CD4-positive, alpha-beta T cell treated with Interferon alpha-2 for 1 hour (primary cell): ENCODE measurements at places on chromosomes 7 and 10.

DNA sequence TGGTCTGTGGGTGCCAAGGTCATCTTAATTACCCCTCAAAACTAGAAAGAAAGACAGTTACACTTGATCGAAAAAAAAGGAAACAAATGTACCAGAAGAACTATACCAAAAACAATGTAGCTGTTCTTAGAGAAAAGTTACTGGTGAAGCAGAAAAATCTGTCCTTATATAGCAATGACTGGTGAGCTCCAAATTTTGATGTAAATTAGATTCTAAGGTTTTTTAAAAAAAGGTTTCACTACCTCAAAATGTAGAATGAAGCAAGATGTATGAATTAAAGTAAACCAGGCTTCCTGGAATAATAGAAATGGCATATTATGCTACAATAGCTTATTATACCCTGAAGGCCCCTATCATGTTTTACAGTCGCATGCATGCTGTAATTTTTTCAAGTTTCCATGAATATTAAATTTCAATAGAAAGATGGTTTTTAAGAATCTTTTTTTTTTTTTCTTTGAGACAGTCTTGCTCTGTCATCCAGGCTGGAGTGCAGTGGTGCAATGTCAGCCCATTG lies 28.4 kb upstream of the FKBP9 start:
- DNase-seq = no peak

DNA sequence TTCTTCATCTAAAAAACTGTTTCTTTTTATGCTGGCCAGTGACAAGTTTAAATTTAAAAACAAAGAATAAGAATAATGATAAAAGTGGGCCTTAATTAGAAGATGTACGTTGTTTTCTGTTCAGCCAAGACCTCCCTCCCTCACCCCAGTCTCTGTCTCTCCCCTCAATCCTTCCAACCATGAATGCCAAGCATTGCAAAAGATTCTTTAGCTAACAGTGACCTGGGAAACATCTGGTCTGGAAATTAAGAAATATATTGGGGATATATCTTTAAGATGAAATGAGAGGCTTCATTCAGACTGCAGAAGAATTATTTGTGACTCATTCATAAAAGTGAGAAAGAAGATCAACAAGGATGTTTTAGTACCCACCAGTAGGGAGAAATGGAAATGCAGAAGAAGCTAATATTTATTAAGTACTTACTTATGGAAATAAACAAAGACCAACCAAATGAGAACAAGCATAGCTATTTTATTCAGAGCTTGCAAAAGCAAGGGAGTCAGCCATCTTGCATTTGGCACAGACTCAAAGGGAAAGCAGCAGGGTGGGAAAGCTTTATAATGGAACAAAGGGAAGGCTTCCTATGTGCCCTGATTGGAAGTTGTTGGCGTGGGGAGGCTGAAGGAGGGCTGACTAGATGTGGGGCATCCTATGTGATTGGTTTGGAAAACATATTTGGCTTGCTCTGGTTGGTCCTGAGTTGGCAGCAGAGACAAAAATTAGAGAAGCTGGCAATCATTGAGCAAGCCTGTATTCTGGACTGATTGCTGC lies 595.4 kb upstream of the GHITM start:
- DNase-seq = no peak

DNA sequence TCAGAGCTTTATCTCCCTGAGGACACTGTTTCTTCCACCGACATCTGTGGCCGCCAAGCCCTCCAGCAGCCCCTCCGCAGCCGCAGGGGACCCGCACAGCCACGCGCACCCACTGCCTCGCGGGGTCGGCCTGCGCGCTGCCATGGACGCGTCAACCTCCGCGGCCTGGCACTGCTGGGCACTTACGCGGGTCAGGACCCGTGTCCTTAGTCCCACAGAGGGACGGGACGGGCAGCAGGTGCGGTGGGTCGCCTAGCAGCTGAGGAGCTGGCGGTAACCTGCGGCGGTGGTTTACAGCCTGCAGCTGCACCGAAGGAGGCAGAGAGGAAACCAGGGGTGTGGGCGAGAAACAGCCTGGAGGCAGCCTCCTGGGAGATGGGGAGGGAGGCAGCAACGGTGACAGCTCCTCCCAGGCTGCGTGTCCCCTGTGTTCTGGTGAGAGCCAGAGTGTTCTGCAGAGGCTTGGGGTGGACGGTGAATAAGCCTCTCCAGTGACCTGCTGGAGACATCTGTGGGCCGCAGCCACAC lies 61.3 kb downstream of the SEC61G start:
- DNase-seq = no peak

GRCh38 chr7:112010994-112011393 lies 195.2 kb downstream of the DOCK4 start:
- no peak for DNase-seq

GRCh38 chr10:119495545-119495944 lies 47.0 kb downstream of the RGS10 start:
- DNase-seq = no peak

DNA sequence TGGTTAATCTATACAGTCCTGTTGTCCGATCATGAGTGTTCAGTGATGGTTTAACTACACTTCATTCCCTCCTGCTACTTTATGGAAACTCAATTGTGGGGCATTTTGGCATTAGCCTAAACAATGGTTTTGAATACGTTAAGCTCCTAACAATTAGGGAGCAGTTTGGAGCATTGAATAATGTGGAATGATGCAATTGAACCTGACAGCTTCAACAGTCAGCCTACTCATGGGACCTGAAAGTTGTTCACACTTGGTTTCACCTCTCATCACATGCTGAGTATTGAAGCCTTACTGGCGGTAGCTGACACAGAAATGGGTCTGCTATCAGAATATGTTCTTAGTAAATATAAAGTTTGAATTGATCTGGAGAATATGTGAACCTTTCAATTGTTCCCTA lies 186.1 kb downstream of the MLLT10 start:
- no peak for DNase-seq

GRCh38 chr10:61923210-61923949 lies 21.9 kb downstream of the ARID5B start:
- DNase-seq = no peak

GRCh38 chr10:49139028-49139845 lies 5.4 kb upstream of the FAM170B start:
- no peak for DNase-seq

- no peak for DNase-seq
Measured at GRCh38 chr10:21347043-21347784, 178.3 kb downstream of the SKIDA1 start.

DNA sequence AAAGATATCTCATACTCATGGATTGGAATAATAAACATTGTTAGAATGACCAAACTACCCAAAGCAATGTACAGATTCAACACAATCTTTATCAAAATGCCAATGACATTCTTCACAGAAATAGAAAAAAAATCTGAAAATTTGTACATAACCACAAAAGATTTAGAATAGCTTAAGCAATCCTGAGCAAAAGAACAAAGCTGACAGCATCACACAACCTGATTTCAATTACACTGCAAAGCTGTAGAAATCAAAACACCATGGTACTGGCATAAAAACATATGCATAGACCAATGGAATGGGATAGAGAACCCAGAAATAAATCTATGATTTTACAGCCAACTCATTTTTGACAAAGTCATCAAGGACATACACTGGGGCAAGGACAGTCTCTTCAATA lies 130.0 kb upstream of the TMEM72 start:
- no peak for DNase-seq

DNA sequence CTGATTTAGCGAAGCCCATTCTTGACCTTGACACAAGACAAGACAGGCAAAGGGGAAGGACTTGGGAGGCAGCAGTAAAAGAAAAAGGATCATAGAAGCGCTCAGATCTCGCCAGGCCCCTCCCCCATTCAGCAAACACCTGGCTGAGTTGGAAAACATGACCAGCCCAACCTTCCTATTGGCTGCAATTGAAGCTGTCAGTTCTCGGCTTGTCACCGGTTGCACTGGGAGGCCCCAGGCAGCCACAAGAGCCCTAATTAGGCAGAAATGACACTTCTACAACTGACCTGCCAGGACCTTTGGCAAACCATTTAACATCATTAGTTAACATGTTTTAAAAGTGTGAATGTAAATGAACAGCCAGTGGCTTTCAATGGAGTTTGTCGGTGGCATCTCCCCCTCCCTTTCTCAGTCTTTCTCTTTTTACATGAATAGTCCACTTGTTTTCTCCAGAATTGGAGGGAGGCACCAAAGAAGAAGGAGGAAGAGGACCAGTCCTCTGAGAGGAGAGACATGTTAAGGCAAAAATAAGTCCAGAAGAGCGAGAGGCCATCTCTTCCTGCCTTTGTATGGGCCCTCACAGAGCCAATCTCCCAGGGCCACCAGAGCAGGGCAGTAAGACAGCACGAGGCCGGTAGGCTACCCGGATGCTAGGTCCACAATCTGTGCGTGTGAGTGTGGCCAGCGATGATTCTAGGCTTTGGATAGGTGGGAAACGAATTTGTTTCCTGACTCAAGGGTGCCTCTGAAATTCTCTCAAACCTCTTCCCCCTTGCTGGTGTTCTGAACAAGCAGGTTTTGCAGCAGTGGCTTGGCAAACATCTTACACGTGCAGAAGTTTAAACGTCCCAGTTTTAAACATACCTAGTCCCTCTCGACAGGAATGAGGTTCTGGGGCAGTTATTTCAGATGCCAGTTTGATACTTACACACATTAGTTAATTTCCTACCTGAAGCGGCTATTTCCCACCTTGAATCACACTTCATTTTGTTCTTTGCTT lies 15.0 kb upstream of the ENO4 start:
- DNase-seq = no peak

DNA sequence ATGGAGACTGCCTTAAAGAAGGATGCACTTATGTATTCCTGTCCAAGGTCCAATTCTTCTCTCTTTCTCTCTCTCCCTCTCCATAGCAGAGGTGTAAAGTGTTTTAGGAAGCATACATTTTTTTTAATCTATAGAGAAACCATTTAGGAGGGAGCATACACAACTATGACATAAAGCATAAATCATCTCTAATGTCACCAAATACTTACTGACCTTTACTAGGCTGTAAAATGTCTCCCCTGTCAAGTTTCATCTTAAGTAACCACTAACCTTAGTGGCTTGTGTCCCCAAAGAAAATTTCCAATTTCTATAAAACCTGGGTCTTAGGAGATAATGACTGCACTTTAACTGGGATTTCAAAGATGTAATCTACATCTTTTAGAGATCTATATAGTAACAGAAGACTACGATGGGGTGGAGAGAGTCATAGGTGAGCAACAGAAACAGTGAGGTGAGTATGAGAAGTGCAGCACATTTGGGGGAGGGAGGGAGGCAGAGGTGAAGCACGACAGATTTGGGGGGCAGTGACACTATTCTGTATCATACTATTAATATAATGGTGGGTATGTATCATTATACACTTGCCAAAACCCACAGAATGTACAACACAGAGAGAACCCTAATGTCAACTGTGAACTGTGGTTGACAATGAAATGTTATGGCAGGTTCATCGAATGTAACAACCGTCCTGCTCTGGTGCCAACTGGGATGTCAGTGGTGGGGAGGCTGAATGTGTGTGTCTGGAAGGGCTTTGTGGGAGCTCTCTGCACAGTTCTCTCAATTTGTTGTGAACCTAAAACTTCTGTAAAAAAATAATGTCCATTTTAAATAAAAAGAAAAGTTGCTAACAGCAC lies 79.5 kb downstream of the PIP4K2A start:
- DNase-seq = no peak

DNA sequence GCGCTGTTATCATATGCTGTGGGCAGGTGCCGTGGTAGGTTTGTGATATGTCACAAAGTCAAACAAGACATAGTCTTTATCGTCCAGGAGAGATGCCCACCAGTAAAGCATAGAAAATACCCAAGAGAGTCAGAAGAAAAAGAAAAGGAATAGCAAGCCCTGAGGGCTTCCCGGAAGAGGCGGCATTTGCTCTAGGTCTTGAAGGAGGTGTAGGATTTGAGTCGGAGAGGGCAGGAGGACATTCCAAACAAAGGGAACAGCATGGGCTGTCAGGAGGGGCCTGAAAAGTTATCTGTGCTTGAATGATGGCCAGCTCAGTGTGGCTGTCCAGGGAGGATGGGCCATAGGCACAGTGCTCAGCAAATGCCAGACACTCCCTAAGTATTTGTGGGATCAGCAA lies 42.2 kb downstream of the COL13A1 start:
- no peak for DNase-seq

DNA sequence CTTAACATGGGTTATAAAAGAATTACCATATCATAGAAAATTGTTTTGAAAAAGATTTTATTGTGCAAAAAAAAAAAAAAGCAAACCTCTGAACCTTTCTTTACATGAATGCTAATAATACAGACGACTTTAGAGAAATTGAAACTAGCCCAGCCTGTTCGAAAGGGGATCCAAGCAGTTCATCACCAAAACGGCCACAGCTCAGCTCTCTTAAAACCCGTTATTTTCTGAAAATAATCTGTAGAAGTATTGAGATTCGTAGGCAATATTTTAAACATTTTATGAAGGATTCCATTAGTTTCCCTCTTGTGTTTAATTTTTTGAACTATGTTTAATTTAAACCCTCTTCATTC lies 9.9 kb upstream of the GSAP start:
- DNase-seq = no peak

DNA sequence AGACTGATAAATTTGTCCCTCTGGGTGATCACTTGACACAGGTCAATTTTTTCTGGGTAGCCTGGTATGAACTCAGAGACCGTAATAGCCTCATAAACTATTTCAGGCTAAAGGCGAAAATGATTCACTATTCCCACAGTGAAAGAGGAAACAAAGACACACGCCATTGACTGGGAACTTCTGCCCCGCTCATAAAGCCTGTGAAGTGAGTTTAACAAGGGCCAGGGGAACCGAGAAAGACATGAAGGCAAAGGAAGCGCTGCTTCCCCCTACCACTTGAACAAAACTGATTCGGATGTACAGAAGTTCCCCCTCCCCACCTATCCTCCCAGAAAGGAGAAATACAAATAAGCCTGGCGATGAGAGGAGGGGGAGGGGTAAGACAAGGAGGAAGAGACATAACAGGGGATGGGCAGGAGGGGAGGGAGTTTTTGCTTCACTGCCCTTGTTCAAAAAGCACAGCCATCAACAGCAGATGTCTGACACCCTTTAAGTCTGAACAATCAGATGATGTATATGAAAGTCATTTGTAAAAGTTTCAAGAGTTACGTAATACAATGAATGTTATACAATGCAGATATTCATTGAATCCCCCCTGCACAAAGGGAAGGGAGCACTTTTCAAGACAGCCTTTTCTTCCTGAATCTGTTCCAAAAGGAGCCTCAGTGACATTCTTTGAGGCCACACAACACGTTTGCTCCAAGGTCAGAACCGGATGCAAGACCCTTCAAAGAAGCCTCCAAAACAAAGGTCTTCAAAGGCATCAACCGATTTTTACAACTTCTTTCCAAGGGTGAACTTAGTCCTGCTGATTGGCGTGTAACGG lies 734 bp downstream of the ABCB4 start:
- peak; percentile 51 for DNase-seq
